Neural crest cell (in vitro differentiated cells): ENCODE measurements at places on chromosomes 12 and 14.

DNA sequence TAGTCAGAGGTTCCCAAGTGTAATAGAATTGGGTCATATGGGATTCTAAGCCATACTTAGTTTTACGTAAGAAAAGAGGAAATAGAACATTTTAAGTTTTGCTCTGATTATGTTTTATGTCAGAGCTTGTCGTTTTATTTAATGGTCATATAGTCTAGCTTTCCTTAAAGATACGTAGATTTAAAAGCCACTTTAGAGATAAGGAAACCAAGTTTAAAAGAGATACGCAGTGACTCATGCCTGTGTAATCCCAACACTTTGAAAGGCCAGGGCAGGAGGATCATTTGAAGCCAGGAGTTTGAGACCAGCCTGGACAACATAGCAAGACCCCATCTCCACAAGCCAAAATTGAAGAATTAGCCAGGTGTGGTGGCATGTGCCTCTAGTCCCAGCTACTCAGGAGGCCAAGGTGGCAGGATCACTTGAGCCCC is 19.5 kb downstream of the MAPK1IP1L start:
- H3K4me1 ChIP-seq = peaks cover 29% of the 10 kb centered on the region
- no peak for DNase-seq
- no peaks in the 10 kb centered on the region for H3K27me3 ChIP-seq
- H3K27ac ChIP-seq = no peak overlapping the region

GRCh38 chr14:105709281-105710118 is 183.1 kb downstream of the TMEM121 start:
- DNase-seq = no peak
- H3K4me1 ChIP-seq = no peaks in the 10 kb centered on the region
- H3K36me3 ChIP-seq = peaks cover 8% of the 10 kb centered on the region
- H3K27me3 ChIP-seq = no peaks in the 10 kb centered on the region

DNA sequence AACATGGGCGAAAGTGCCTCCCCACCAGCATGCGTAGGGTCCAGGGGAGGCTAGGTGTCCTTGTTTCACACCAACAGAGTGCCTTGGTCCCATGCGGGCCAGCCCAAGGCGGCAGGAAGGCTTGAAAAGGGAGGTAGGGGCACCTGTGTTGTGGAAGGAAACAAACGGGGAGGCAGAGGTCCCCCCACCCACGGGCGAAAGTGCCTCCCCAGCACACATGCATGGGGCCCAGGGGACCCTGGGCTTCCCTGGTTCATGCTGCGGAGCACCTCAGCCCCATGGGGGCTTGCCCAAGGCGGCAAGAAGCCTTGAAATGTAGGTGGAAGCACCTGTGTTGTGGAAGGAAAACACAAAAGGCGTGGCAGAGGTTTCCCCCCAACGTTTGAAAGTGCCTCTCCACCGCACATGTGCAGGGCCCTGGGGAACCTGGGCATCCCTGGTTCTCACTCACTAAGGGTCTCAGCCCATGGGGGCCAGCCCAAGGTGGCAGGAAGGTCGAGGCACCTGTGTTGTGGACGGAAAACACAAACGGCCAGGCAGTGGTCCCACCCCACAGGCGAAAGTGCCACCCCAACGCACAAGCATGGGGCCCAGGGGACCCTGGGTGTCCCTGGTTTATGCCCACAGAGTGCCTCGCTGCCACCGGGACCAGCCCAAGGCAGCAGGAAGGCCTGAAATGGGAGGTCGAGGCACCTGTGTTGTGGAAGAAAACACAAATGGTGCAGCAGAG is 374.7 kb downstream of the ALG10 start:
- no peaks in the 10 kb centered on the region for H3K27me3 ChIP-seq
- no peak overlapping the region for H3K4me3 ChIP-seq
- DNase-seq = no peak
- H3K27ac ChIP-seq = no peak overlapping the region

DNA sequence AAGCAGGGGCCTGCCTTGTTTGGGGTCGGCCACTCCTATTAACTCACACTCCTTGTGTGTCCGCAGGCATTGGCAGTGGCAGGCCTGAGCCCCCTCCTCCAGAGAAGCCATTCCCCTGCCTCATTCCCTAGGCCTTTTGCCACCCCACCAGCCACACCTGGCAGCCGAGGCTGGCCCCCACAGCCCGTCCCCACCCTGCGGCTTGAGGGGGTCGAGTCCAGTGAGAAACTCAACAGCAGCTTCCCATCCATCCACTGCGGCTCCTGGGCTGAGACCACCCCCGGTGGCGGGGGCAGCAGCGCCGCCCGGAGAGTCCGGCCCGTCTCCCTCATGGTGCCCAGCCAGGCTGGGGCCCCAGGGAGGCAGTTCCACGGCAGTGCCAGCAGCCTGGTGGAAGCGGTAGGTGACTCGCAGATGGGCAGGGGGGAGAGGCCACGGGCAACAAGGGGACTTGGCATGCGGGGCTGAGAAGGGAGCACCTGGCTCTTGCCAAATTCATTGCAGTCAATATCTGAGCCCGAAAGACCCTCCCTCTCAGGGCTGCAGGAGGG is 106.3 kb upstream of the FKBP4 start:
- H3K27me3 ChIP-seq = peaks cover 31% of the 10 kb centered on the region
- peak overlapping the region; percentile 63 for H3K4me3 ChIP-seq
- peaks cover 27% of the 10 kb centered on the region for H3K4me1 ChIP-seq
- H3K27ac ChIP-seq = no peak overlapping the region
- no peak for DNase-seq

DNA sequence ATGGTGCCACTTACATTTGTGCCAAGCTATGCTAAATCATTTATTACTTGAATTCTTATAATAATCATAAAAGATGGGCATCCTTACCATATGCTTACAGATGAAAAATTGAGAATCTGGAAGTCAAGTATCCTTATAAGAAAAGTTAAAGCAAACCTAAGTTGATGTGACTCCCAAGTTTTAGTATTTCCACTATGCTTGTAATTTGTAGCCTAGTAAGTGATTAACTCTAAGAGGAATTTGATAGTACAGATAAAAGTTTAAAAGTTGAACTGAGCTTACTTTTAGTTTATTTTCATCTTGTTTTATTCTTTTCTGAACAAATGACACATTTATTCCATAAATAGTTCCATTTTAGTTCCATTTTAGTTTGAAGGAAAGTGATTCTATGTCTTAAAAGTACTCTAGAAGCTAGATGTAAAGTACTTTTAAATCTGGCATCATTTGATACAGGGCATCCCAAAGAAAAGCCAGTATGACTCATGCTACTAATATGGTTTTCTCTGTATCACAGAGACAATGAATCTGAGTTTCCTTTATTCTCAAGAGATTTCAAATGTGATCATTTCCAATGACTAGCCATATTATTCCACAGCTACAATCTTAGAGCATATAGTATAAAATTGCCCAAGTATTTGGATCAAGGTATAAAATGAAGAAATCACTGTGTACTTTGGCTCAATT is 596.0 kb downstream of the SLC16A7 start:
- no peaks in the 10 kb centered on the region for H3K27me3 ChIP-seq
- no peaks in the 10 kb centered on the region for H3K4me1 ChIP-seq
- no peak overlapping the region for H3K27ac ChIP-seq
- no peaks in the 10 kb centered on the region for H3K36me3 ChIP-seq
- no peak overlapping the region for H3K4me3 ChIP-seq
- DNase-seq = no peak

DNA sequence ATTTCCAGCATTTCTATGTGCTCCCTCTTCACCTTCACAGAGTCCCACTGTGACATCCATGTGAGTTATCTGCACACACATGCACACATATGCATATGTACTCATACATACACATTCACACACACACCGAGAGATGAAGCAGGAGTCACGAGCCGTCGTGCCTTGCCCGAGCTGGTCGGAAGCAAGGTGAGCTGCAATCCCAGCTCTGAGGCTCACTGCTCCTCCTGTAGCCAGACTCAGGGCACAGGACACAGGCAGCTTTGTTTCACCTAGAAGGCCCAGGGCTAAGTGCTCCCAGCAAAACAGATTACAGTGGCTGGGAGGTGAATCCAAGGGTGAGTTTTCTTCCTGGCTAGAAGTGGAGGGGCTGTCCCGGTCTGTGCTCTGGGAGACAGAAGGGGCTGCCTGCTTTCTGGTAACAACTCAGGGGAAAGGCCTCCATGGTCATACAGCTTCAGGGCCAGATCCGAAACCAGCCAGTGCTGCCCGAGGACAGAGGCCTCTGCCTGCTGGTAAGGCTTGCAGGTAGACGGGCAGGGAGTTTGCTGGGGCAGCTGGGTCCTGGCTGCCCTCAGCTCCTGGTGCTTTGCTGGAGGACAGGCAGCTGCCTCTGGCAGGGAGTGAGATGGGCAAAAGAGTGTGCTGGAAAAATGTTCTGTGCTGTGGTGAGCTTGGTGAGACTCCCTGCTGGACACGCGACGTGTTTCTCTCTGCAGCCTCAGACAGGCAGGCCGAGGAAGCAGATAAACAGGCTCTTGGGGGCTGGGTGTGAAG is 123.7 kb downstream of the CRACR2A start:
- no peak for DNase-seq
- no peaks in the 10 kb centered on the region for H3K4me1 ChIP-seq
- no peak overlapping the region for H3K4me3 ChIP-seq
- H3K27ac ChIP-seq = peak overlapping the region; percentile 57

GRCh38 chr12:132558861-132559623 is 51.3 kb downstream of the LRCOL1 start:
- DNase-seq = no peak
- H3K4me1 ChIP-seq = peaks cover 12% of the 10 kb centered on the region
- H3K27me3 ChIP-seq = peaks cover 4% of the 10 kb centered on the region
- peak overlapping the region; percentile 79 for H3K4me3 ChIP-seq
- H3K27ac ChIP-seq = no peak overlapping the region

DNA sequence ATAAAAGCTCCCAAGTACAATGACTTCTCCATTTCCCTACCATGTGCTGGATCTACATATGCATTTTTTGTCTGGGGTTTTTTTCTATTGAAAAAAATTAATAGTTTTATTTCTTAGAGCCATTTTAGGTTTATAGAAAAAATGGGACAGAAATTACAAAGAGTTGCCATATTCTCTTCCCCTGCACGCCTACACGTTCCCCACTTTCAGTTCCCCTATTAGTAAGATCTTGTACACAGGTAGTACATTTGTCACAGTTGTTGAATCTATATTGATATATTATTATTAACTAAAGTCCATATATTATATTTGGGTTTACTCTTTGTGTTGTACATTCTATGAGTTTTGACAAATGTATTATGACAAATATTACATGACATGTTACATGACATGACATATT is 35.7 kb downstream of the SIX6 start:
- no peak for DNase-seq
- H3K4me1 ChIP-seq = no peaks in the 10 kb centered on the region
- H3K4me3 ChIP-seq = no peak overlapping the region
- peaks cover 29% of the 10 kb centered on the region for H3K27me3 ChIP-seq

- no peak overlapping the region for H3K4me3 ChIP-seq
- H3K27ac ChIP-seq = no peak overlapping the region
- DNase-seq = no peak
- H3K27me3 ChIP-seq = no peaks in the 10 kb centered on the region
- no peaks in the 10 kb centered on the region for H3K36me3 ChIP-seq
These were observed 391.8 kb upstream of the PRICKLE1 start for GRCh38 chr12:42981379-42981778.

DNA sequence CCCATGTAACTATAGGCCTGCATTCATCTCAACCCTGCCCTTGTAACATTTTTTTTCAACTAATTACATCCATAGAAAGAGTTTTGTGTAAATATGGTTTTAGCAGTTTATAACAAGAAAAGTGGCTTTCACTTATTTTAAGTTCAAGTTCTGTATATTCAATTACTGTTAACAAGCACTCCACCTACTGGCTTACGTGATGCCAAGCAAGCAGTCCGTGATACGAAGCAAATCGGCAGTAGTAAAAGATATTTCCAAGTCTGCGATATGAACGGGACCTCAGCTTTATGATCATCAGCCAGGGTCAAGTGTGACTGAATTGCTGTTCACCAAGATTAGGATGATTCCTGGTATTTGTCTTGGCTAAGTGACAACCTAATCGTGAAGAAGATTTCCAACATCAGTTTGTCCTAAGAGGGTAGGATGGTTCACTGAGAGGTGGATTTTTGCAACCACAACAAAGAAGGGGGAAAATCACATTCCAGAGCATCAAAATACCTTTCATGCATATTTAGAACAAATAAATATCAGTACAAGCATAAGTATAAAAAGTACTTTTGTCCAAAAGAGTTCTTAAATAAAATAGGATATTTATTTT is 456.2 kb downstream of the FOXG1 start:
- no peak overlapping the region for H3K4me3 ChIP-seq
- DNase-seq = no peak
- peaks cover 2% of the 10 kb centered on the region for H3K36me3 ChIP-seq
- H3K4me1 ChIP-seq = no peaks in the 10 kb centered on the region
- H3K27me3 ChIP-seq = peaks cover 44% of the 10 kb centered on the region
- no peak overlapping the region for H3K27ac ChIP-seq

DNA sequence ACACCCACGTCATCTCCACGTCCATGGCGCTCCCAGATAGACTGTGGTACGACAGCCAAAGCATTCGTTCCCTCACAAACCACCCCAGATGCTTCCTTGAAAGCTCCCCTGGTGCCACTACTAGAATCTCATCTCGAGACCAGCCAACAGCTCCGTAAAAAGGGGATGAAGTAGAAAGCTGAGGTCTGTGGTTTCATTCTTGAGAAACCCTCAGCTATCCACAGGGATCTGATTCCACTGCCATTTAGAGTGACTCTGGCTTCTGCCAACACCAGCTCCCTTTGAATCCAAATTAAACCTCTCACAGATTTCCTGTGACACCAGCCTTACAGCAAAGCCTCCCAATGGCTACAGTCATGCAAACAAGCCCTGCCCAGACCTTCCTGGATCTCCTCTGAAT is 18.5 kb upstream of the FOXN3 start:
- H3K27me3 ChIP-seq = no peaks in the 10 kb centered on the region
- H3K4me3 ChIP-seq = no peak overlapping the region
- H3K27ac ChIP-seq = no peak overlapping the region
- no peak for DNase-seq

- H3K27me3 ChIP-seq = no peaks in the 10 kb centered on the region
- H3K36me3 ChIP-seq = peaks cover 37% of the 10 kb centered on the region
- no peak overlapping the region for H3K4me3 ChIP-seq
- H3K4me1 ChIP-seq = no peaks in the 10 kb centered on the region
- DNase-seq = no peak
These were observed 184.2 kb upstream of the FOXN3 start for GRCh38 chr14:89600950-89601826.

GRCh38 chr12:80837342-80837978 is 100.3 kb downstream of the LIN7A start:
- H3K36me3 ChIP-seq = no peaks in the 10 kb centered on the region
- no peak overlapping the region for H3K4me3 ChIP-seq
- DNase-seq = peak; percentile 18
- H3K4me1 ChIP-seq = peaks cover 13% of the 10 kb centered on the region
- H3K27me3 ChIP-seq = no peaks in the 10 kb centered on the region

GRCh38 chr12:9066183-9066623 is 49.5 kb downstream of the A2M start:
- H3K36me3 ChIP-seq = peaks cover 2% of the 10 kb centered on the region
- H3K4me1 ChIP-seq = peaks cover 9% of the 10 kb centered on the region
- H3K27ac ChIP-seq = no peak overlapping the region
- peak overlapping the region; percentile 83 for H3K4me3 ChIP-seq
- DNase-seq = no peak
- H3K27me3 ChIP-seq = no peaks in the 10 kb centered on the region
